ENCODE measurements at places on chromosomes 11 and 22.
A peak's percentile ranks its signal among the peaks of the same experiment; 100 is the strongest.

DNA sequence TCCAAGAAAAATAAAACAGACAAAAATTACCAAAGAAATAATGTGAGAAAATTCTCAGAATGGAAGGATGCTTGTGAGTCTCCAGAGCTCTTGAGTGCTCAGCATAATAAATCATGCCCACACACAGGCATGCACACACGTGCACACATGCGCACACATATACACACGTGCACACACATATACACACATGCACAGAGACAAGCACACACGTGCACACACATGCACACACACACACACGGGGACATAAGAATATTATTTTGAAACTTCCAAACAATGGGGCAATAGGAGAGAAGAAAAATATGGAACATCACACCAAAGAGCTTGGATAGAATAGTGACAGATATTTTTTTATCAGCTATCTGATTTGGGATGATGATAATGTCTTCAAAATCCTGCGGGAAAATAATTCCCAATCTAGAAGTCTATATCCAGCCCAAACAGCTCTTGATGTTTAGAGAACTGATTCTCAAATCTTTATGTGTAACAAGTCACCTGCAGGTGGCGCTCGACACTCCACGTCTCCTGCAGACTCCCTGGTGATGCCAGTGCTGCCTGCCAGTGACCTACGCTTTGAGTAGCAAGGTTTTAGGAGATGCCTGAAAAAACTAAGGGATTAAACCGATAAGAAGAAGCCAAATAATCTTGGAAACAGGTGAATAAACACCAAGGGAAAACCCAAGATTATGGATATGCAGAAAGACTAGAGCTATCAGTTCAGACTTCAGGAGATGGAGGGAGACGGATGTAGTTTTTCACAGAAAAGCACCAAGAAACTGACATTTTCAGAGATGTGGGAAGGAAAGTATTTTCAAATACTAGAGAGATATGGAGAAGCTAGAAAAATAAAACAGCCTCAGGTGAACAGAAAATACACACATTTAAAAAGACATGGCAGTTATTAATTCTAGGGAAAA lies 743.6 kb downstream of the ETS1 start:
- DNase-seq, result peak; percentile 70

DNA sequence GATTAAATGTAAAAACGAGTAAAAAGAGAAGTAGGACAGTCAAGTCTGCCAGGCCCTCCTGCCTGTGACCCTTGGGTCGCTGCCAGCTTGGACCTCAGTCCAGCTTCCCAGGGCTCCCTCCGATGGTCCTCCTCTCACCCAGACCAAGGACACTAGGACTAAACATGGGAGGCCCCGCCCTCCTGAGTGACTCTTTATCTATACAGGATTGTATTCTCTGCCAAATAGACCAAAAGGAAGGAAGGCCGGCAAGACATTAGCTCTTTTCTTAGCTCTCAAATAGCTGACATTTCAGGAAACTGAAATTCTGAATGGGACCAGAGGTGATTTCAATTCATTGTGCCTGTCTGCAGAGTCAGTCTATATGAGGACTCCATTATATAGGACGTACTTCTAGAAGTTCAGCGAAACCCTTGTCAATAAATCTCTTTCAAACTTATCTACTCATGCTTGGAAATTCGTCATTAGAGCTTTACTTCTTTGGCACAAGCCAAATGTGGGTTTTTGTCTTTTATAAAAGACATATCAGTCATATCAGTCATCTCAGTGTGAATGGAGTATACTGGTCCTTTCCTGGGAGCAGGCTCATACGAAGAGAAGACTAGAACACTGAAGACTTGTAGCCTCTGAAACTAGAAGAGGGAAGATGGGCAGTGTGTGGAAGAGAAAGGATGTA lies 28.5 kb downstream of the ADORA2A start:
- DNase-seq, result no peak

DNA sequence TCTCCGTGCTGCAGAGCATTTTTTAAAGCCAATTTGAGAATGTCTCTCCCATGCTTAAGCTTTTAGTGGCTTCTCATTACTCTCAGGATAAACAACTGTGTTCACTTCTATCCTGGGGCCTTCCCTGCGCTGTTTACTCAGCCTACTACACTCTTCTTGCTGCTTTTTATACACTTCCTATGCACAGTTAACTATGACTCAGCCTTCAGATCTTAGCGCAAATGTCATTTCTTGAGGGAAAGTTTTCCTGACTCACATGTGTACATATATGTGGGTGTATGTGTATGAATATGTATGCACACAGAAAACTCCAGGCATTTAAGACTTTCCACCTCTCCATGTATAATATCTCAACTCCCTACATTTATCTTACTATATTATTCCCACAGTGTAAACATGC lies 9.8 kb downstream of the THAP12 start:
- no peak for DNase-seq

DNA sequence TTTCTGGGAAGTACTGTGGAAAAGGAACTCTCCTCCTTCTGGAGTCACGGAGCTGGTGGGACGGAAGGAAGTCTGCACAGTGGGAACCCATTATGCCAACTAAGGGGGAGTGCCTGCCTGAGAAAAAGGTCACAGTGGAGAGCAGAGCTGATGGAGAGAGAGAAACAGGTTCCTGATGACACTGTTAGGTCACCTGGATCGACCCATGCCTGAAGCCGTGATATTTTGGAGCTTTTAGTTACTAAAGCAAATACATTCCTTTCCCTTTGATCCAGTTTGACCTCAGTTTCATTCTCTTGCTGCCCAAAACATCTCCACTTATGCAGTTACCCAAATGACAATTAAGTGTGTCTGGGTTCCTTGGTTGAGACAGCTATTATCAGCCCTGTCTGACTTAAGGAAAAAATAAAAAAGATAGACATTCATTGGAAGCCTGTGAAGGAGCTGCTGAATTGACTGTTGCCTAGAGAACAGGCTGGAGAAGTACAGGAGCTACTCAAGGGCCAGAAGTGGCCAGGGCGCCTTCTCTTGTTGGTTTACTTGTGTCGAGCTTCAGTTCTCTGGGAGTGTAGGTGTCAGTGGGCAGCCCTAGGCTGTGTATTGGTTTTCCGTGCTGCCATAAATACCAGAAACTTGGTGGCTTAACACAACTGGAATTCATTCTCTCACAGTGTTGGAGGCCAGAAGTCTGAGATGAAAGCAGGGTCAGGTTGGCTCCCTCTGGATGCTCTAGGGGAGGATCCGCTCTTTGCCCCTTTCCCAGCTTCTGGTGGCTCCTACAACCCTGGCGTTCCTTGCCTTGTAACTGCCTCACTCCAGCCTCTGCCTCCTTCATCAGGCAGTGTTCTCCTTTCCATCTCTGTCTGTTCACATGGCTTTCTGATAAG lies 13.6 kb downstream of the MRGPRD start:
- no peak for DNase-seq

DNA sequence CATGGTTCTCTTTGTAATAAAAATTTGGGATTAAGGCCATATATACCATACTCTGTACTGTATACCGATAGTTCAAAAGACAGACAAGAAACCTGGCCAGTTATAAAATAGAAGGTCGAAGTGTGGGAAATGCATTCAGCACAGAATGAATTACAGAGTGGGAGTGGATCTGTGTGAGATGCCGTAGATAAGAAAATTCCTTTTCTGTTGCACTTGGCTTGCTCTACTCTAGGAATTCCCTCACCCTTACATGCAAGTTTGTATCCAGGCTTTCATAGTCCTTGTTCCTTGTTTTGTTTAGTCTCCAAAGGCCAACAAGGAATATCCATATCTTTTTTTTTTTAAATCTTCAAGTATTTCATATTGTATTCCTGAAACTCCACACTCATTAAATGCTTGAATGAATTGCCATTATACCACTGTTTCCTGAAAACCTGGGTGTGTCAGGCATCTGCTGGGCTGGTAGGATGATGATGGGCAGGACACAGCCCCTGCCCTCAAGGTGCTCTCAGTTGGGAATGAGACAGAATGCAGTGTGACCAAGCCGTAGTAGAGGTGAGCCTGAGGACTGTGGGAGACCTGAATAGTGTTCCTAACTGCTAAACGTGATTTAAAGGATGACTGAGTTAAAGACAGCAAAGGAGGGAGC lies 53.5 kb downstream of the TEAD1 start:
- DNase-seq, result no peak
